ENCODE measurements at places on chromosomes 6 and 20. TPM values are rescaled to one million over a fixed set of nuclear protein-coding genes. Genes with fewer than 3 reads are reported as not detected.
A peak's percentile ranks its signal among the peaks of the same experiment; 100 is the strongest.

DNA sequence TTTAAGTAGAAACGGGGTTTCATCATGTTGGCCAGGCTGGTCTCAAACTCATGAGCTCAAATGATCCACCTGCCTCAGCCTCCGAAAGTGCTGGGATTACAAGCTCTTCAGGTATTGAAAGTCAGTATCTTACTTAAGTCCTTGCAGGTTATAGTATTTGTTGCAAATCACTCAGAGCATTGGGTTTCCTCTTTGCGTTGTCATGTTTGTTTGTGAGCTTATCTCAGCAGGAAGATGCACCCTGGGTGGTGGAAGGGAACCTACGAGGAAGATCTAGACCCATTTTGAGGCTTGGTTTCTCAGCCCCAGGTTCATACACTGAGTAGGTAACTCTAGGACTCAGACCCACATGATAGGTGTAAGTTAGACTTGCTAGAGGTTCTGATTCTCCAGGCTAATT lies 18.6 kb downstream of the MYH7B start:
- DNase-seq: no peak

DNA sequence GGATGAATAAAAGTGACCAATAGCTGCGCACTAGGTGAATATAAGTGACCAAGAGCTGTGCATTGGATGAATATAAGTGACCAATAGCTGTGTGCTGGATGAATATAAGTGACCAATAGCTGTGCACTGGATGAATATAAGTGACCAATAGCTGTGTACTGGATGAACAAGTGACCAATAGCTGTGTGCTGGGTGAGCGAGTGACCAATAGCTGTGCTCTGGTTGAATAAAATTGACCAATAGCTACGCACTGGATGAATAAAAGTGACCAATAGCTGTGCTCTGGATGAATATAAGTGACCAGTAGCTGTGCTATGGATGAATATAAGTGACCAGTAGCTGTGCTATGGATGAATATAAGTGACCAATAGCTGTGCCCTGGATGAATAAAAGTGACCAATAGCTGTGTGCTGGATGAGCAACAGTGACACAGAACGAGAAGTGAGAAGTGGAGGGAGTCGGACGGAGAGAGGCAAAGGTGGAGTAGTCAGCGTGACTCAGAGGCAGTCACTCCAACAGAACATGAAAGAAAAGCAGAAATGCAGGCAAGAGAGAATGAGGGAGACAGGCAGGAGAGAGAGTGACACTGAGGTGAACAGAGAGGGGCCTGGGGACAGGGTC lies 38.5 kb downstream of the RBM38 start:
- peak; percentile 82 for DNase-seq

- no peak for DNase-seq
These were observed 56.4 kb upstream of the IYD start for GRCh38 chr6:150312395-150312794.

GRCh38 chr6:124655866-124656265 lies 306.4 kb upstream of the RNF217 start:
- DNase-seq: no peak

DNA sequence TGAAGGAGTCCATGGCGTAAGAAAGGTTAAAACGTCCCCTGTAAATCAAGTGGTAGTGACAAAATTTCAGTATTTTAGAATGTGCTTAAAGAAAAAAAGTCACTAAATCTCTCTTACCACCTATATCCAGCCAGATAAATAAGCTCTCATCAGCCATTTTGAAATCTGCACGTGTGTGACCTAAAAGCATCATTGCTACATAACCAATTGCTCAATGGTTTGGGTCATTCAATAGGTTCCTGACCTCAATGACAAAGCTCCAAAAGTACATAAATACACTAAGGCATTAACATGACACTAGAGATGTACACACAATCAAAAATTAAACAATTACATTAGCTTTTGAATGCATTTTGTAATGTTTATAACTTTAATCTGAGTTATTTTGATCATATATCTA lies 272.4 kb downstream of the GMDS start:
- DNase-seq: no peak

DNA sequence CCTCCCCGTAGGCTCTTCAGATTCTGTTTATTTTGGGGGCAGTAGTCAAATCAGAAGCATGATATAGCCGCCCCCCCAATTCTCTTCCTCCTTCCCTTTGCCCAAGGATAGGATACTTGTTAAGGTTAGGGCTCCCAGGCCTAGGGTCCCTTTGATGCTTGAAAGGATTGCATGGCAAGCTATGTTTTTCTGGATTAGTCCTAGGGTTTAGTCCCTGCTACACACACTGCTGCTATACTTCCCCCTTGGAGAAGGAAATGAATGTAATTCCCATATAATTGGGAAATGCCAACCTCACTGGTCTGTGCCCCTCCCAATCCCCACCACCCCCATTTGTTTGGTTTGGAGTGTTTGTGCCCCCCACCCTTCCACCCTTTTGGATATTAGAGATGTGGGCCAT lies 62.8 kb downstream of the ZFAND3 start:
- DNase-seq: no peak

GRCh38 chr6:37338745-37339255 lies 15.0 kb upstream of the RNF8 start:
- DNase-seq: peak; percentile 44

GRCh38 chr20:17934141-17934862 lies 34.3 kb downstream of the SNX5 start:
- DNase-seq: peak; percentile 89

- no peak for DNase-seq
These were observed 163.7 kb downstream of the DTNBP1 start for GRCh38 chr6:15499125-15499524.

DNA sequence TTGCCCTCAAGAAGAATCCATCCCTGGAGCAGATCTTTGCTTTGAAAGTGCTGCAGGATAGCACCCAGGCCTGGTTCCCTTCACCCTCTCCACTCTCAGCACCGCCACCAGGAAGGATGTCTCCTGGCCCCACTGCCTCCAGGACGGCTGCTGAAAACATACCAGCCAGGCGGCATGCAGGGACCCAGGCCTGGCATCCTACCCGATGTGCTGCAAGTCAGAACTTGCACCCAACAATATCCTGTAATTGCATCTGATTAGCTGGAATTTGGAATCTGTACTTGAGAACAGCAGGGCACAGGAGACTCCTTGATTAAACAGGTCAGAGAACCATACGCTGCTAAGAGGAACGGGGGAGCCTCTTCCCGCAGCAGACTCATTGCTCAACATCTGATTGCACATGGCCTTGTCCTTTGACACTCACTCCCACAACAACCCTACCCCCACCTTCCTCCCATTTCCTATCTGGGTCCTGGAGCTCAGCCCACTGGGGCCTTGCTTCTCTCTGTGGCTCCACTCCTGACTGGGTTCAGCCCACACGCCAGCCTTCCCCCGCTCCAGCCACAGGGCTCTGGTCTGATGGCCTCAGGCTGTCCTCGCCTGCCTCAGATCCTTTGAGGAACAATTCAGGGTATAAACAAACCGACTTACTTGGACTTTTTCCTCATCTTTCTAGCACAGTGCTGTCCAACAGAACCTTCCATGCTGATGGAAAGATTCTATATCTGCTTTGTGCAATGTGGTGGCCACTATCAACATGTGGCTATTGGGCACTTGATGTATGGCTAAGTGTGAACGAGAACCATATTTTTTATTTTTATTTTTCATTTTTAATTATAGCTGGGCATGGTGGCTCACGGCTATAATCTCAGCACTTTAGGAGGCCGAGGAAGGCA lies 78.0 kb downstream of the FGD2 start:
- DNase-seq: peak; percentile 45

- DNase-seq: peak; percentile 91
These were observed 254.4 kb downstream of the NRN1 start for GRCh38 chr6:5752391-5752680.

GRCh38 chr20:61706259-61706961 lies 359.3 kb downstream of the TAF4 start:
- DNase-seq: no peak

GRCh38 chr6:110589865-110590513 lies 113.6 kb upstream of the SLC22A16 start:
- DNase-seq: no peak

DNA sequence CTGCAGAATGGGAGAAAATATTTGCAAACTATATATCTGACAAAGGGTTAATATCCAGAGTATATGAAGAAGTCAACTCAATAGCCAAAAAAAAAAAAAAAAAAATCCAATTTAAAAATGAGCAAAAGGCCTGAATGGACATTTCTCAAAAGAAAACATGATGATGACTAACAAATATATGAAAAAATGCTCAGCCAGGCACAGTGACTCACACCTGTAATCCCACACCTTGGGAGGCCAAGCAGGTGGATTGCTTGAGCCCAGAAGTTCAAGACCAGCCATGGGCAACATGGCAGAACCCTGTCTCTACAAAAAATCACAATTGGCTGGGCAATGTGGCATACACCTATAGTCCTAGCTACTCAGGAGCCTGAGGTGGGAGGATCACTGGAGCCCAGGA lies 2.1 kb upstream of the ECHDC1 start:
- DNase-seq: peak; percentile 25

GRCh38 chr6:15080895-15081294 lies 165.0 kb upstream of the JARID2 start:
- no peak for DNase-seq

- no peak for DNase-seq
These were observed 11.6 kb downstream of the NOTCH4 start for GRCh38 chr6:32212076-32212760.

- no peak for DNase-seq
These were observed 313.1 kb downstream of the GRIK2 start for GRCh38 chr6:101706576-101706975.

- no peak for DNase-seq
These were observed 35.2 kb upstream of the EPHA7 start for GRCh38 chr6:93454533-93454932.

- DNase-seq: no peak
These were observed 635 bp upstream of the ELOVL2 start for GRCh38 chr6:11044712-11045167.

GRCh38 chr20:14470231-14470899 lies 133.0 kb upstream of the FLRT3 start:
- DNase-seq: no peak

GRCh38 chr20:45969712-45970634 lies 2.0 kb downstream of the ZNF335 start:
- peak; percentile 78 for DNase-seq

GRCh38 chr6:166573511-166574216 lies 12.8 kb downstream of the RAMACL start:
- no peak for DNase-seq

- DNase-seq: peak; percentile 74
These were observed 5.1 kb downstream of the IGF2R start for GRCh38 chr6:159973951-159974350.

GRCh38 chr6:77341058-77341986 lies 122.0 kb downstream of the HTR1B start:
- peak; percentile 48 for DNase-seq

DNA sequence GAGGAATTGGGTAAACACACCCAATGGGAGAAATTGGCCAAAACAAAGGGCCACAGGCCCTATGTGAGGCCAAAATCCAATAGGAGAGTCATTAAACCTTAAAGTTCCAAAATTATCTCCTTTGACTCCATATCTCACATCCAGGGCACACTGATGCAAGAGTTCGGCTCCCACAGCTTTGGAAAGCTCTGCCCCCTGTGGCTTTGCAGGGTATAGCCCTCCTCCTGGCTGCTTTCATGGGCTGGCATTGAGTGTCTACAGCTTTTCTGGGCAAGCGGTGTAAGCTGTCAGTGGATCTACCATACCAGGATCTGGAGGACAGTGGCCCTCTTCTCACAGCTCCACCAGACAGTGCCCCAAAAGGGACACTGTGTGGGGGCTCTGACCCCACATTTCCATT lies 160.5 kb downstream of the ADGRG6 start:
- no peak for DNase-seq

The GATA5 gene
- not detected for total RNA-seq

The ADTRP gene
- total RNA-seq: 1.4 TPM

The CCN6 gene
- not detected for total RNA-seq

The PDE10A gene
- 0.07 TPM for total RNA-seq

The C6orf141 gene
- 16.6 TPM for total RNA-seq

The ADGRG6 gene
- total RNA-seq: 8.8 TPM

The KIAA0408 gene
- total RNA-seq: 3.0 TPM

The PI3 gene
- total RNA-seq: not detected

The OARD1 gene
- total RNA-seq: 23.0 TPM

The MYLK4 gene
- total RNA-seq: 0.76 TPM

The SMIM8 gene
- 6.1 TPM for total RNA-seq
